PC-3 (cell line): ENCODE measurements at places on chromosomes 4 and X.

GRCh38 chrX:153469811-153470410 lies 465 bp downstream of the HAUS7 start:
- DNase-seq = peak; percentile 28

DNA sequence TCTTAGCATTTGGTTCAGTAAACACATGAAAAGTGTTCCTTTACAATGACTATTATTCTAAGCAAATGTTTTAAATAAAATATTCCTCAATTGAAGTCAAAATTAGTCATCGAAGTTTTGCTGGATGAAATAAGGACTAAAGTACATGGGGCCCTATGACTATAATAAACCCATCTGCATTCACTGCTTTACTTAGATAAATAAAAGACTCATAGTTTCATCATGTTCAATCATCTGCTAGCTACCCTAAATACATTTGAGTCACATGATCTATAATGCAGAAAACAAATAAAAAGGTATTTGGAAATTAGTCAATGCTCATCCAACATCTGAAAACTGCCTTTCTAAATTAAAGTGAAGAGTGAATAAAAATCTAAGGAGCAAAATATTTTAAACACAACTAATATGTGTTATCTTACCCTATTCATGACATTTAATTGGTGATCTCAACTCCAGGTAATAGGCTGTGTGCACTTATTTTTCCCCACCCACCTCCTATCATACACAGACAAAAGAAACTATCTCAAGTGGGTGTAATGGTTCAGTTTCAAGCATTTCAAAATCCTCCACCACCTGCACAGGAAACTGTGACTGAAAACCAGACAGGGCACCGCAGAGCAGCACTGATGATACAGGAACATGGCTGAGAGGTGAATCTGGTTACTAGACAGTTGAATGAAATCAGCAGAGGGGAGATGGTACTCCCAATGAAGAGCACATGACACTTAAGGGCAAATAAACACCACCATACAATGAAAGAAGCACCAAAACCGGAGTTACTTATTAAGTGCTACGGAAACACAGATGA lies 78.6 kb downstream of the CAMK2D start:
- DNase-seq = peak; percentile 70

DNA sequence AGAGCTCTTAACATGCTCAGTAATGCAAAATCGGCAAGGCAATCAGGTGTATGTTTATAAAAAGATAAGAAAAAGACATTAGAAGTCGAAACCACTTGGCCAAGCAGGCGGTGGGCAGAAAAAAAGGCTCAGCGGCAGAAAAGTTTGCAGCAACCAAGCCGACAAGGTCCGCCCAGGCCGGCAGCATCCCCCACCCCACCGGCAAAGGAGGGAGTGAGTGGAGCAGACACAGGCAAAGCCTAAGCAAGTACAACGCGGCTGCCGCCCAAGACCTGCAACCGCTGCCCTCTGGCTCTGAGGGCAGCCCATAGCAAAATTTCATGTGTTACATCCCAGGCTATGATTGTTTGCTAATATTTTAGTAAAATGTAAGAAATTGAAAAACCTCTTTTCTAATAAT lies 125.4 kb upstream of the ZCCHC13 start:
- no peak for DNase-seq

DNA sequence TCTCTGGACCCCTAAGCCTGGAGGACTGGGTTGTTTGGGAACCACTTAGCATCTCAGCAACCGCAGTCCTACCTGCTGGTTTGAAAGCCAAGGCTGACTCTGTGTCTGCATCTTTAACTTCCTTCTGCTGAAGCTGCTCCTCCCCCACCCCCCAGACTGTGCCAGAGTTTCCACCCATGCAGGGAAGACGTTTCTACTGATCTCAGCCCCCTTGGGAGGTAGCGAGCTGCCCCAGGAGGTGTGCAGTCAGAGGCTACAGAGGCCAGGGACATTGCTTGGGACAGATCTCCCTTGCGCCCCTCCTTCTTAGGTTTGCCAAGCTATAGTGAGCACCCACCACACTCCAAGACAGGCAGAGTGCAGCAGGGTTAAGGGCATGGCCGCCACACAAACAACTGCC lies 4.7 kb upstream of the FATE1 start:
- no peak for DNase-seq

GRCh38 chr4:181770971-181771370 lies 472.2 kb upstream of the TENM3 start:
- DNase-seq = no peak
